ENCODE measurements at places on chromosomes 12 and 14.

DNA sequence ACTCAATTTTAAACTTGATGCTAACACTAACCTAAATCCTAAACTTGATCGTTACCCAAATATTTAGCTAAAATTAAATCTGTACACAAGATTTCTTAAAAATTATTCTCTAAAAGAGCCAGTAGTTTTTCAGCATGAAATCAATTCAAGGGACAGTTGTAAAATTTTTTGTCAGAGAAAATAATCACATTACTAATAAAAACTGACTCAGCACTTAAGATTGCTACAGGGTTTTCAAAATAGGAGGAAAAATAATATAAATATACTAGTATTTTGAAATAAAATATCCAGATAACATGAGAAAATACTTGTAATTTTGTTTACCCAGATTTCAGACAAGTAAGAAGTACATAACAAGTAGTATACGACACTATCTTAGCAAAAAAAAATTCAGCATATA, 1268.1 kb upstream of the USP15 start:
- DNase-seq: no peak

GRCh38 chr12:82223426-82223825, 134.8 kb downstream of the CCDC59 start:
- no peak for DNase-seq

DNA sequence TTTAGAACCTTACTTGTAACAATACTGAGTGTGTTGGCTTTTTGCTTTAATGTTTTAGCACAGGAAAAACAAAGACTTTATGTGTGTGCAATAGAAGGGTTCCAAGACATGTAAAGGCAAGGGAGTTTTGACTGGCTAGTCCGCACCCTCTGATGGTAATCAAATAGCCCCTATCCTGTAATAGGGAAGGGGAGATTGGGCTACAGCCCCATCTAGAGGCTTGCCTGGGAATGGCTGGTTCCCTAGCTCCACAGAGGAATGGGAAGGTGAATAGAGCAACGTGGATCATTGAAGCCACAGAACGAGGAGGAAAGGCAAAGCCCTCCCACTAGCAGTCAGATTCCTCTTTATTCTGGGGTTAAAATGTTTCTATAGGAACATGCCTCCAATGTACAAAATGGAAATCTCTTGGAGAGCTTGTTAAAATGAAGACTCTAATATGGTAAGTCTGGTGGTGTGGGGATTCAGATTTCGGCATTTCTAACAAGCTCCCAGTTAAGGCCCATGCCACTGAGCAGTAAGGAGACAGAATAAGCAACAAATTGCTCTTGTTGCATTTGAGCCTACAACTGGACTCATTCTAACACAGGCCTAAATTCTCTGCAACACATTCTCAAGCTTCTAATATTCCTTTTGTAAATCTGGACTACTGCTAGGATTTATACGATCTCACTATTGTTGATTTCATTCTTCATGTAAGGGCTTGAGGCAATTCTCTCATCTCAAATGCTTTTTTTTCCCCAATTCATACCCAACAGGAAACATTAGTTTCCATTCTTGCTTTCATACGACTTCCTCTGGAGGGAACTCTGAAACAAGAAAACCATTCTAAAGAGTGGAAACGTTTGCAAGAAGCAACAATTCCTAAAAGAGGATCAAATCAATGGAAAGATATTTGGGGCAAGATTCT, 57.1 kb downstream of the NIN start:
- DNase-seq: no peak

DNA sequence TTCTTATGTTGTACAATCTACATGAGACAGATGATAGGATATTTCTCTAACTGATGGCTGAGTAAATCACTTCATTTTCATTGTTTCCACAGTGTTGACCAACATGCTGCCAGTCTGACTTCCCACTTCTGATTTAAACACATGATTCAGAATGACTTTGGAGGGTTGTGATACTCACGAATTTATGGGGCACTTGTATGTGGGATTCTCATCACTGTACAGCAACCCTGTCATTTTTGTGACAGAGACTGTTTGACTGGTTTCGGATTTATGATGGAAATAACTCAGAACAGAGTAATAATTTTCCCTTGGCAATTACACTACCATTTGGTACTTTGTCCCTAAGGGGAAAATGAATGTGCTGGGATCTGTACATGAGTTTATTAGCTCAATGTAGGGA, 333.8 kb downstream of the TRHDE start:
- no peak for DNase-seq

DNA sequence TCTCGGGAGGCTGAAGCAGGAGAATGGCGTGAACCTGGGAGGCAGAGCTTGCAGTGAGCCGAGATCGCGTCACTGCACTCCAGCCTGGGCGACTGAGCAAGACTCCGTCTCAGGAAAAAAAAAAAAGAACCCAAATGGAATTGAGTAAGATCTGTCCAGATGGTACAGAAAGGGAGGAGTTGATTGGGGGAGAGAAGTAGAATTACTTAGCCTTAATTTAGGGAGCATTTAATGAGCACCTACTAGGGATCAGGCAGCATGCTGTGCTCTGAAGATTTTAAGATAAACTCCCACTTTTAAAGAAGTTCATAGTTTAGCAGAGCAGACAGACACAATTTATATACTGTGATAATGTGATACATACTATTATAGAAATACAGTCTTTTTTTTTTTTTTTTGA, 4.5 kb downstream of the RAB5B start:
- DNase-seq: no peak

- no peak for DNase-seq
These were observed 17.9 kb upstream of the NID2 start for GRCh38 chr14:52086711-52087110.

- no peak for DNase-seq
These were observed 41.2 kb downstream of the EP400 start for GRCh38 chr12:131990980-131991305.

GRCh38 chr14:60775296-60775695, 40.7 kb downstream of the MNAT1 start:
- no peak for DNase-seq

GRCh38 chr12:54172168-54172567, 16.6 kb downstream of the SMUG1 start:
- DNase-seq: no peak

- DNase-seq: no peak
These were observed at the start of gene HRK for GRCh38 chr12:116881325-116881876. HRK (minus strand) TSS chr12:116881441; CDS start chr12:116881307, 134 bp downstream.

DNA sequence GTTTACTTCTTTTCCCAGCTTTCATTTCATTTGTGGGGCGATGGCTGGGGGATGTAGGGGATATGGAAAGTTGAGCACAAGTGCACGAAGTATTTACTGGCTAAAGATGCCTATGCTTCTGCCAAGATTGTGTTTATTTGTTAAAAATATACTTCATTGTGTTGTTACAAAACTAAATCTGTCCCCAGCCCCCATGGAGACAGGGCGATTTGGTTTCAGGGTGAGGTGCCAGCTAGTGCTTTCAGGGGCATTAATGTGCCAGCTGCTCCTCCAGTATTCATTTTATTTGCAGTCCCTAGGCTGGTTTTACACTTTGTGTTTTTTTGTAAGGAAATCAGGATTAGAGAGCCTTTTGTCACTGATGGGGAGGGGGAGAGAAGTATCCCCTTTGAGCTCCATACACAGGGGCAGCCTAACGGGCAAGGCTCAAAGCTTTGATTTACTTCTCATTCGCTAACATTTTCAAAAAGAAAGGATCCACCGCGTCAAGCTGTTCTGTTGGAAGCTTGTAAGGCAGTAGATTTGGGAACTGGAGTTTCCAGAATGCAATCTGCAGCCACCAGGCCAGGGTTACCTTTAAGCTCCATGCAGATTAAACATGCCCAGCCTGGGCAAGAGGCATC, 198.7 kb upstream of the PLEKHG7 start:
- no peak for DNase-seq

- DNase-seq: no peak
These were observed 10.9 kb downstream of the TCHP start for GRCh38 chr12:109910969-109911348.

- no peak for DNase-seq
These were observed 509.5 kb downstream of the TMEM132D start for GRCh38 chr12:129394177-129394825.

- DNase-seq: no peak
These were observed 735.3 kb downstream of the DIO2 start for GRCh38 chr14:79475887-79476532.

GRCh38 chr12:4015225-4016091, 142.3 kb upstream of the PARP11 start:
- no peak for DNase-seq

- peak; percentile 78 for DNase-seq
These were observed 144.6 kb downstream of the ETV6 start for GRCh38 chr12:11793921-11794710.

- DNase-seq: no peak
These were observed 101.2 kb upstream of the SLC16A7 start for GRCh38 chr12:59494617-59495016.

DNA sequence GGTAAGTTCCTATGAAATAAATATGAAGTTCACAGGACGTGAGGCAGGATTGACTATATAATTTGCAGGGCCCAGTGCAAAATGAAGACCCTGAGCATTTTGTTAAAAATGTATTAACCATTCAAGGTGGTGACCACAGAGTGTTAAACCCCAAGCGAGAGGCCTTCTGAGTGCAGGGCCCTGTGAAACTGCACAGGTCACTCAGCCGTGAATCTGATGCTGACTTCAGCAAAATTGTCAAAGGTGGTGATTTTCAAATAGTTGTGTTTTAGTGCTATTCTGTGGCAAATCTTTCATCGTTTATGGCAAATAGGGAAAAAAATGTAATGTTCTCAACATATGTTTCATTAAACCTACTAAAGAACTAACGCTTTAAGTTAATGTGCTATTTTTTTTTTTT, 334.0 kb upstream of the NAV3 start:
- no peak for DNase-seq

Measured in sigmoid colon (tissue), 7 donors.